ENCODE measurements at places on chromosomes 3 and 15.

DNA sequence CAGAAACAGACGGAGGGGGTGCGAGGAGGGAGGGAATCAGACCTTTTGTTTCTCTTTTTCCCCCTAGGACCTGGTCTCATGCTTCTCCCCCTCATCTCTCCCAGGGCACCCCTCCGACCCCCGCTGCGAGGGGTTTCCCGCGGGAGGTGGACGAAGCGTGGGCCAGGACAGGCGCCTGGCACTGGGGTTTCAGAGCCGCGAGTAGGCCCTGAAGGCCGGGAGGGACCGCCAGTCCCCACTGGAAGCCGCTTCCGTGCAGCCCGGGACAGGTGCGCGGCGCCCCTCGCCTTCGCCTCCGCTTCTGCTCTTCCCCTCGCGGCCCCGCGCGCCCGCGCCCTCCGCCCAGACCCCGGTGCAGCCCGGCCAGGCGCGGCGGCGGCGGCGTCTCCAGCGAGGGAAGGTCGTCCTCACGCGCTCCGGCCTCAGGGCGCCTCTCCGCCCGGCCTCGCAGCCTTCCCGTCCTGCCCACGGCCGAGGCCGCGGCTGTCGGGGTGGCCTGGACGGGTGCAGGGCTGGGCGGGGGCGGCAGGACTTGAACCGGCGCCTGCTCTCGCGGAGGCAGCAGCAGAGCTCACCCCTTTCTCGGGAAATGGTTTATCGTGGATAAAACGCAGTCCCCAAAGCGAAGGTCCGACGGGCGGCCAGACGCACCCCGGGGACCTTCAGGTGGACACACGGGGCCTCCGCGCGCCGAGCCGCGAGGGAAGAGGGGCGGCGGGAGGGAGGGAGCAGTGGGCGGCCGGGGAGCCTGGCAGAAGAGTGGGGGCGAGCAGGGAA lies 31.5 kb upstream of the ADAMTS17 start:
- no peak for DNase-seq

GRCh38 chr3:53921296-53921695 lies 29.6 kb upstream of the SELENOK start:
- DNase-seq: no peak

- DNase-seq: no peak
These were observed 254.5 kb downstream of the NLGN1 start for GRCh38 chr3:173652093-173652492.

DNA sequence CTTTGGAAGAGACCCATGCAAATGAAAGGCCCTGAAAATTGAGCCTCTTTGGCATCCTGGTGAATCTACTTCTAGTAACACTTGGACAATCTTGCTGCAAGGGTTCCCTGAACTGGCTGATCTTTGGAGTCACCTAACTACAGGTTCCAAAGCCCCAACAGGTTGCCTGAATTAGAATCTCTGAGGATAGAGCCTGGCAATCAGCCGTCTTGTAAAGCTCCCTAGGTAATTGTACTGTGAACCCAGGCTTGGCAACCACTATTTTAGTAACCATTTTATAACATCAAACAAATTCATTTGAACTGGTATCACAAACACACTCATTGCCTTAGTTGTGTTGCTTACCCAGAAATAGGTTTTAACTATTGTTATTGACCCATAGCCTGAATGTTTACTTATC lies 20.1 kb downstream of the PAQR9 start:
- no peak for DNase-seq

- DNase-seq: no peak
These were observed 57.9 kb upstream of the DLG1 start for GRCh38 chr3:197356275-197356674.

GRCh38 chr3:193833592-193833991 lies 240.6 kb downstream of the OPA1 start:
- DNase-seq: no peak

DNA sequence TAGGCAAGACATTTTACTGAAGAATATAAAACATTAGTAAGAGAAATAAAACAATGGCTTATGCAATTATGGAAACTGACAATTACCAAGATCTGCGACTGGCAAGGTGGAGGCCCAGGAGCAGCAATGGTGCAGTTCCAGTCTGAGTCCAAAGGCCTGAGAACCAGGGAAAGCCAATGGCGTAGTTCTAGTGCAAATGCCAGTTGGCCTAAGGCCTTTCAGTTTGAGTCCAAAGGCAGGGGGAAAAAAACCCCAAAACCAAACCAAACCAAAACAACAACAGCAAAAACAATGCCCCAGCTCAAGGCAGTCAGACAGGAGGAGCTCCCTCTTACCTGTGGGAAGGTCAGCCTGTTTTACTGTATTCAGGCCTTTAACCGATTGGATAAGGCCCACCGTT lies 72.6 kb downstream of the ST6GAL1 start:
- no peak for DNase-seq

Measured in stimulated activated CD4-positive, alpha-beta T cell treated with anti-CD3 and anti-CD28 coated beads, Interleukin-1b, Interleukin-23, amount 100 ng/mL, for 1 hour (primary cell).